ENCODE measurements at places on chromosomes 2 and 18. TPM values are rescaled to one million over a fixed set of nuclear protein-coding genes. Genes with fewer than 3 reads are reported as not detected.

The POTEC gene
- total RNA-seq: not detected

The RNF149 gene
- total RNA-seq: 40.3 TPM

The ALPG gene
- total RNA-seq: not detected

The CD302 gene
- 0.54 TPM for total RNA-seq

The IL18RAP gene
- 15.0 TPM for total RNA-seq

The GCKR gene
- not detected for total RNA-seq

The ABCB11 gene
- not detected for total RNA-seq
